ENCODE measurements at places on chromosomes 6 and 20.

DNA sequence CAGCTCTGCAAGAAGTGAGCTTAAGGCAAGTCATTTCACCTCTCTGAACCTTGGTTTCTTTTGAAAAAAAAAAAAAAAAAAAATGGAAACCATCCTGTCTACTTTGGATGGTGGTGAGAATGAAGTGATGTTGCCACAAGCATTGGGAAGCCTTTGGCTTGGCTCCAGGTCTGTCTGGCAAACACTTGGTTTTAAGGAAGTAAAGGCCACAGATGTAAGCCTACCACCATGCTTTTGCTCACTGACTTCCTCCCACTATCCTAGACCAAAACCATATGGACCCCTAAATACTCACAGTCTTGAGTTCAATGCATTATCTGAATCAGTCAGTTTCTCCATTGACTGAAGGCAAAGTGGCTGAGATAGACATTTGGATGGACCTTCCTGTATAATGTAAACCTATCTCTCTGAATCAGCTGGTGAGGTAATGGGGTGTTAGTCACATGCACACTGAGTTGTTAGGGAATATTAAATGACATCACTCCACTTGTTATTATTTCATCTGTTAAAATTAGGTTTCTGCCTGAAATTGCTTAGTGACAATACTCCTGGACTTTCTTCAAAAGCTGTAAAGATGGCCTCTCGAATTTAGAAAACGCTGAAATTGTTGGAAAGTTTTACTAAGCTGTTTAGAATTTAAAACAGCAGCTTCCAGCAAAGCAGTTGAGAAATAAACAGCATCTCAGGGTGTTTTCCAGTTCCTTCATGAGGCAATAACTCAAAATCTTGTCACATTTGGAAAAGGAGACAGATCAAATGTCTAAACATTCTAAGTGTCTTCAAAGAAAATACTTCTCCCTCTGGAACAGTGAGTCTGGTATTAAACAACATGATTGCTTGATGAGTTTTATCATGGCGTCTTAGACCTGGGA is 833.5 kb downstream of the DHX35 start:
- DNase-seq = peak; percentile 28

DNA sequence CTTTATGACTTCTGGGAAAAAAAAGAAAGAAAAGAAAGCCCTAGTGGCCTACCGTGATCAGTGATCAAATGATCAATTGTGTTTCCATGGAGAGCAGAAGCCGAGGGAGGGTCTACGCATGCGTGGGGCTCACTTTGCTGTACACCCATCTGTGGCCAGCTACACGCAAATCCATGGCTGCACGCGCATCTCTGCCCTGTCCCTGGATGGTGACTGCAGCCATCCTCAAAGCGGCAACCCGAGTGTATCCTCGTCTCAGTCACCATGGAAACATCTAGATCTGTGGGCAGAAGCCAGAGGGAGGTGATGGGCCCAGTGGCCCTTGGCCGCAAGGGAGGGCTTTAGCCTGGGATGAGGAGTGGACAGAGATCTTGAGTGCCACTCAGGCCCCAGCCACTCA is 785 bp upstream of the ULBP3 start:
- no peak for DNase-seq

GRCh38 chr20:63056236-63057170 is 49.7 kb upstream of the BHLHE23 start:
- no peak for DNase-seq

- DNase-seq = no peak
Measured at GRCh38 chr6:7236306-7237209, 76.4 kb downstream of the SSR1 start.

DNA sequence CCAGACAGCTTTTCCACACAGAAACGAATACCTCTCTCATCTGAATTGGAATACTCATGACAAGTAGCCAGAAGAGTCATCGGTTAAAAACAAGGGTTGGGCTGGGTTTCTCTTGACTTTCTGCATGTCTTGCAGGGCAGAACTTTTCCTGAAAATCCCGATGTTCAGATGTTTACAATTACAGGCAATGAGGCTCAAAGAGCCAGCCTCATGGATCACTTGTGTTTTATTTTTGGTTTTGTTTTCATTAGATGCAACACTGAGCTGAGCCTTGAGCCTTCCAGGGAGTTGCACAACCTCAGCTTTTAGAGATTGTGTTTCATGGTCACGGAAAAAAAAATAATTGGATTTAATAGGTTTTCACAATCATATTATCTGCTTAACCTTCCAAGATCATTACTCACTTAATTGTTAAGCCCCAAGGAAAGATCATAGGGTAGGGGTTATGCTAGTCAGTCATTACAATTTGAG is 288.1 kb upstream of the PRDM1 start:
- peak; percentile 89 for DNase-seq

DNA sequence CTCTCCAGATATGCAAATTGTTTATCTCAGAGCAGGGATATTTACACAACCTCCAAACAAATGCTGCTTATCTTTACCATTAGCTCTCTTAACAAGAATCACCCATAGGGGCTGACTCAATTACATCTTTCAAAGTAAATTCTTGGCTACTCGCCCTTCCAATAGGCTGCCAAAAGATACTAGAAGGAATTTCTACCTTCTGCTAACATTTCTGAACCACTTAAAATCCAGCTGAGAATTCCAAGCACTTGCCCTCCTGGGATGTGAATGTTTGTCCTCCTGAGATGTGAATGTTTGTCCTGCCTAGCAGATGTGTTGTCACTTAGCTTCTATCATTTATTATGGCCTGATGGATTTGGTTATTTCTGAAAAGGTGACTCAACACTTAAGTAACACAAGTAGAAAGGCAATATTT is 388.0 kb downstream of the GJA1 start:
- no peak for DNase-seq

DNA sequence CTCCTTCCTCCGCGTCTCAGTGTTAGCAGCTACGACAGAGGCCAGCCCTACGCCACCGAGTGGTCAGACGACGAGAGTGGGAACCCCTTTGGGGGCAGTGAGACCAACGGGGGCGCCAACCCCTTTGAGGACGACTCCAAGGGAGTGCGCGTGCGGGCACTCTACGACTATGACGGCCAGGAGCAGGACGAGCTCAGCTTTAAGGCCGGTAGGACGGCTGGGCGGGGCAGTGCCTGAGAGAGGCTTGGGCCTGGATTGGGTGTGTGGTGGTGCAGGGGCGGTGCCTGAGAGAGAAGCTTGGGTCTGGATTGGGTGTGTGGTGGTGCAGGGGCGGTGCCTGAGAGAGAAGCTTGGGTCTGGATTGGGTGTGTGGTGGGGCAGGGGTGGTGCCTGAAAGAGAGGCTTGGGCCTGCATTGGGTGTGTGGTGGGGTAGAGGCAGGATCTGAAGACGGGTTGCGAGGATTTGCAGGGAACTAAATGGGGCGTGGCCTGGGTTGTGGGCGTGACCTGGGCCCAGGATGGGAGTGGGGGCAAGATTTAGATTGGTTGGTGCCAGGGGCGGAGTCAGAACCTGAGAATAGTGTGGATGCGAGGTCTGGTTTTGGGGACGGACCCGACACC is 24.4 kb downstream of the SPDEF start:
- no peak for DNase-seq

DNA sequence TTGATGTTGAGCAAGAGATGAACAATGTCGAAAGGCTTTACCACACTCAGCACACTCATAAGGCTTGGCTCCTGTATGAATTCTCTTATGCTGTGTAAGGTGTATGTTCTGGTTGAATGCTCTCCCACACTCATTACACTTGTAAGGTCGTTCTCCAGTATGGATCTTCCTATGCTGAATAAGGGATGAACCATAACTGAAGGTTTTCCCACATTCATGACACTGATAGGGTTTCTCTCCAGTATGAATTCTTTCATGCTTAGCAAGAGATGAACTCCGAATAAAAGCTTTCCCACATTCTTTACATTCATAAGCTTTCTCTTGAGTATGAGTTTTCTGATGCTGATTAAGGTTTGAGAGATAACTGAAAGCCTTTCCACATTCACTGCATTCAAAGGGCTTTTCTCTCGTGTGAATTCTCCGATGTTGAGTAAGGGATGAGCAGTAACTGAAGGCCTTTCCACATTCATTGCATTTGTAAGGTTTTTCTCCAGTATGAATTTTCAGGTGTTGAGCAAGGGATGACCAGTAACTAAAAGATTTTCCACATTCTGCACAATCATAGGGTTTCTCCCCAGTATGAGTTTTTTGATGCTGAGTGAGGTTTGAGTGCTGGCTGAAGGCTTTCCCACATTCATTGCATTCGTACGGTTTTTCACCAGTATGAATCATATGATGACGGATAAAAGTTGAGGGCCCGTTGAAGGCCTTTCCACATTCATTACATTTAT is 21.1 kb downstream of the ZNF184 start:
- DNase-seq = no peak

- no peak for DNase-seq
Measured at GRCh38 chr6:10514049-10514780, 6.9 kb upstream of the GCNT2 start.

GRCh38 chr20:13929836-13930235 is 60.6 kb downstream of the SEL1L2 start:
- no peak for DNase-seq

DNA sequence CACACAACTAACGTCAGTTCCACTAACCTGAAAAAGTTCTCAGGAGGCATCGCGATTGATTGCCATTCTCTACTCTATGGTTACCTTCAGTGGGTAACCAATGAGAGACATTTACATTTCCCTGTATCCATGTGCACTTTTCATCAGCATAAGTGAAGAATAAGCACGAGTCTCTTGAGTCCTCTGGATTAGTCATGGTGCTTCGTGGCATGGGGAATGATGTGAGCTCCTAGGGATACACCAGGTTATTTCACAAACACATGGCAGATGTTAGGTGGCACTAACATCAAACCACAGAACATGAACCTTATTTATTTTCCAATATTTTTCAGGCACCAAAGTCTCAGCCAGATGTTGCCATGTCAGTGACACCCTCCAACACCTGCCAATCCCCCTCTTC is 64.0 kb downstream of the FYN start:
- DNase-seq = no peak

- DNase-seq = no peak
Measured at GRCh38 chr20:24669701-24670100, 200.3 kb downstream of the SYNDIG1 start.

DNA sequence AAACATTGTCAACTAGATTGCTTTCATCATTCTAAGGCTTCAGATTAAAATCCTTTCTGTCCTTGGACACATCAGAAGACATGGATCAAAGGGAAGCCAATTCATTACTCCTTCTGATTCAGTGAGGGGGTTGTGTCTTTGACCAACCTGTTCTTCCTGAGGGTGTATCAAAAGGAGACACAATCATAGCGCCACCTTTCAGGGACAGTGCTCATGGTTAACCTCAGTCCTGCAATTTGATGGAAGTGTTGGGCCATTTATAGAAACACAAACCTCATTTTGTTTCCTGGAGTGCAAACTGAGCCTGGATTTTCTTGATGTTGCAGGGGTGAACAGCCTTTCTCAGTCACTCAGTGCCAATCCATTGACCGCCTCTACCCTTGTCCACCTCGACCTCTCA is 163.9 kb upstream of the SCGN start:
- DNase-seq = no peak

DNA sequence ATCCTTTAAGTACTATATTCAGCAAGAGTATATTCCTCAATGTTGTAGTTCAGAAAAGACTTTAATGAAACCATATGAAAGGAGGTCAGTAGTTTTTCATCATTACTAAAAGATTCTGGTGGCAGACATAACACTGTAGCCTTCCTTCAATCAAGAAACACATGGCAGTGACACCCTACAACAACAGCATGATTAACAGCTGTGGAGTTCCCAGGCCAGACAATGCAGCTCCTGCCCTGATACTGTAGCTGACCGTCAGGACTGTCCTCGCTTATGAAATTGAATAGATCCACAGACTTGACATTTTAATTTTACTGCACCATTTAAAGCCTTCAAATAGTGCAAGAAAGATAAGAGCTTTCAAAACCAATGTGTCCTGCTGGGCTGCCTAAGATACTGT is 43.6 kb downstream of the USP45 start:
- DNase-seq = no peak

- no peak for DNase-seq
Measured at GRCh38 chr20:48781634-48782033, 46.2 kb downstream of the PREX1 start.

GRCh38 chr20:13441388-13441787 is 197.3 kb downstream of the TASP1 start:
- no peak for DNase-seq

GRCh38 chr6:158879180-158879579 is 60.0 kb upstream of the EZR start:
- no peak for DNase-seq

GRCh38 chr20:35173576-35174192 is 1.8 kb downstream of the PROCR start:
- no peak for DNase-seq

DNA sequence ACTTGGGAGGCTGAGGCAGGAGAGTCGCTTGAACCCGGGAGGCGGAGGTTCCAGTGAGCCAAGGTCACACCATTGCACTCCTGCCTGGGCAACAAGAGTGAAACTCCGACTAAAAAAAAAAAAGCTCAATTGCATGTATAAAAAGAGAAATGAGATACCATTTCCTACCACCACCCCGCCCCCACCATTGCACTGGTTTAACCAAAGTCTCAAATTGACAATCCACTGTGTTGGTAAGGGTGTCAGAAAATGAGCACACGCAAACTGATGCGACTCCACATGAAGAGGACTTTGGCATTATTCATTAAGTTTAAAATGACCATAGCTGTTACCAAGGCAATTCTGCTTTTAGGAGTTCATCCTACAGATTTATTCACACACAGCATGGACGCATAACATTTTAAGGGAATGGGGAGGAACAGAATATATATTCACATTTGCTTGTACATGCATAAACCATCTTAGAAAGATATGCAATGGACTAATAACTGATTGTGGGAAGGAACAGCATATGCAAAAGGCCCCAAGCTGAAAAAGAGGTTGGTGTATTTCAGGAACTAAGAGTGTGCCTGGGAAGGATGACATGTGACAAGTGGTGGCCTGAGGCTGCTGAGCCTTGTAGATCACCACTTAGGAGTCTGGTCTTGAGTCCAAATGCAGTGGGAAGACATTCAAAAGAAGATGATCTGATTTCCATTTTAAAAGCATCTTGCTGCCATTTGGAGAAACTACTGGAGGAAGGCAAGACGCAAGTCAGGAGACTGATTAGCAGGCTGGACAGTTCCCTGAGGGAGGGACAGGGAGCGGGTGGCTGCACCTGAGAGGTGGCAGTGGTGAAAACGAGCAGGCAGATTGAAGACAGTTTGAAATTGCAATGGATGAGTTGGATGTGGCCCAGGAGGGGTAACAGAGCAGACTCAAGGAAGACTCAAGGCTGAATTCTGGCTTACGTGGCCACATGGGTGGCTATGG is 37.2 kb upstream of the PTPN1 start:
- DNase-seq = no peak

GRCh38 chr6:114055763-114056162 is 84.8 kb upstream of the HDAC2 start:
- no peak for DNase-seq

GRCh38 chr6:2448826-2449571 is 203.6 kb upstream of the GMDS start:
- DNase-seq = peak; percentile 58

GRCh38 chr6:35596448-35597442 is 84.0 kb upstream of the TULP1 start:
- peak; percentile 60 for DNase-seq
